ENCODE measurements at places on chromosomes 2 and 18. TPM values are rescaled to one million over a fixed set of nuclear protein-coding genes. Genes with fewer than 3 reads are reported as not detected.

DNA sequence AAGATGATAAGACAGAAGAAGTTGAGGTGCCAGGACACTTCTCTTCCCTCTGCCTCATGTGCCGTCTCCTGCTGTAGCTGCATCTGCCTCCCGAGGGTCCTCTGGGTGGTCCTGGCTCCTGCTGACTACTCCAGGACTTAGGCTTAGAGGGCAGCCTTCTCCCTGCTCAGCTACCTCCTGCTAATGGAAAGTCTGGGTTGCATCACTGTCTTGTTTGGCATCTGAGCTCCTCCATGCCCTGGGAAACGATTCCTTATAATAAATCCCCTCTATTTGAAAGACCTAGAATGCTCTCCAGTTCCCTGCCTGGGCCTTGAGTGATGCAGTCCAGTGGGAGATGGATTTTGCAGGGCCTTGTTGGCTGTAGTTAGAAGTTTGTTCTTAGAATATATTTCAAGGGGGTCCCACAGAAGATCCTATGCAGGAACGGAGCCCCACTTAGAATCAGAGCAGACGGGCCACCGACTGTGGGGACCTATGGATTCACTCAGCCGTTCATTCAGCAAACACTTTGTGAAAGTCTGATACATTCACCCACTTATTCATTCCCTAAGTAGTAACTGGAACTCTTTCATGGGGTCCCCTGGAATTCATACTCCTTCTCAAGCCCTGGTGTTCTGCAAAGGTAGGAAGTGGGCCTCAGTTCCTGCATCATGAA lies 269.8 kb upstream of the HDAC4 start:
- DNase-seq: no peak

GRCh38 chr18:59400407-59400806 lies 41.3 kb upstream of the LMAN1 start:
- no peak for DNase-seq

DNA sequence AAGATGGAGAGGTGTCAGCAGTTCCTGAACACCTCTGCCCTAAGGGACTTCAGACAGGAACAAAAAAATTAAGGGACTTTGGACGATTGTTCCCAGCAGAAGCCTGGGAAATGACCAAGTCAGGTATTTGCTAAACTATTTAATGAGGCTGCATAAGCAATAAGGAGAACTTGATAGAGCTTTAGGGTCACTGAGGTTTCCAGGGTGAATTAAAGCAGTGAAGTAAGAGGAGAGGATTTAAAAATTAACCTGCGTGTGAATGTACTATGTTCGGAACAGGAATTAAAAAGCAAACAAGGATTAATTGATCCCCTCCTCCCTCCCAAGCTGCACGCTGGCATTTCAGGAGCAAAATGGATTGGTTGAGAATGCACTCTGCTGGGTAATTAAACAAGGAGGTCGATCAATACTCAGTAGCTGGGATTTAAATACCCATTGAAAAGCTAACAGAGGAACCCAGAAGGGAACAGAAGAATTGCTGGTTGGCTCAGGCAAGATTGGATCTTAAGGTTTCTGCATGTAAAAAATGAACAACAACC lies 157.2 kb downstream of the RNF152 start:
- DNase-seq: no peak

DNA sequence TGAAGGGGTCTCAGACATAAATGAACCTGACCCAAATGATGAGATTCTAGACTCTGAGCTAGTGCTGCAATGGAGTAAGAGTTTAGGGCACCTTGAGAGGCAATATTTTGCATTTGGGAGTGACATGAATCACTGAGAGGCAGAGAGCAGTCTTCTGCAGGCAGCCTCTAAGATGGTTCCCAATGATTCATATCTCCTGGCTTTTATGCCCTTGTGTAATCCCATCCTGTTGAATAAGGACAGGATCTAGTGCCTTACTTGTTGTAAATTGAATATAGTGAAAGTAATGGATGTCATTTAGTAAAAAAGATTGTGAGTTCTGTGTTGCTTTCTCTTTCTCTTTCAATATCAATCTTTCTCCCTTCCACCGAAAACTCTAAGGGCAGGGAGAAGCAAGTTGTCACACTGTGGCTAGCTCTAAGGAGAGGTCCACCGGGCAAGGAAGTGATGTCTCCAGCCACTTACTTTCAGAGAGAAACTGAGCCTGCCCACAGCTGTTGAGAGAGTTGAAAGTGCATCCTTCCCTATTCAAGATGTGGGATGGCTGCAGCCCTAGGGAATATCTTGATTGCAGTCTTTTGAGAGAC lies 144.7 kb downstream of the TRIB2 start:
- no peak for DNase-seq

DNA sequence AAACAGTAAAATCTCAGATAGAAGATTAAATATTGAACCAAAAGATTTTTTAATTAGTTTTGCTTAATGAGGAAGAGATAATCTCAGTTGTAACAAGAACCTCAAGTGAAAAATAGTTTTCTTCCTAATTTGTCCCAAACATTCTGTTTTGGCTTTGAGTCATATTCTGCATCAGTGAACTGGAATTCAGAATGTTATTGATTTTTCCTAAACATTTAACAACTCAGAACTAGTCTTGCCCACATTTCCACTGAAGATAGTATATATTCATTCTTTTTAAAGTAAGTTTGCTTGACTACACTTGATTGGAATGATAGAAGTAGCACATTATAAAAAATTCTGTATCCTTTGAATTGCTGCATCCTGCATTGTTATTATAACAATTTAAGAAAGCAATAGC lies 85.7 kb upstream of the UGP2 start:
- DNase-seq: no peak

- DNase-seq: no peak
These were observed 335.1 kb downstream of the CYRIA start for GRCh38 chr2:16330571-16330970.

DNA sequence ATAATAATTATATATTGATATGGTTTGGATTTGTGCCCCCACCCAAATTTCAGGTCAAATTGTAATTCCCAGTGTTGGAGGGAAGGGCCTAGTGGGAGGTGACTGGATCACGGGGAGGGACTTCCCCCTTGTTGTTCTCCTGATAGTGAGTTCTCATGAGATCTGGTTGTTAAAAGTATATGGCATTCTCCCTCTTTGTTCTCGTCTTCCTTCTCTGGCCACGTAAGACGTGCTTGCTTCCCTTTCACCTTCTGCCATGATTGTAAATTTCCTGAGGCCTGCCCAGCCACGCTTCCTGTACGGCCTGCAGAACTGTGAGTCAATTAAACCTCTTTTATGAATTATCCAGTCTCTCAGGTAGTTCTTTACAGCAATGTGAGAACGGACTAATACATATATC lies 88.3 kb downstream of the ROCK2 start:
- no peak for DNase-seq

DNA sequence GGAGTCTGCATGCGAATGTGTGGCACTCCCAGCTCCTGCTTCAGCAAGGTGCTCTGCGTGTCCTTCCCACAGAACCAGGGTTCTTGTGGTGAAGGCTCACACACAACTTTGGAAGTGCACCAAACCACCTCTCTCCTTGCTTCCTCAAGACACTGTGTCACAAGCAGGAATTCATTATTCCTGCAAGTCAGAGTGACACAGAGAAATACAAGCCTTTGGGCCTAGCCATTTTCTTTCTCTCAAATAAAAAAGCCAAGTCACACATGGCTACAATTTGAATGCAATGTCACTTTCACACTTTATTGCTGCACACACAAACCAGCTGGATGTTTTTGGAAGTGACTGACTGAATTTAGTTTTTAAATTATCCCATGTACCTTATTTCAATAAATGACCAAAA lies 30.1 kb upstream of the THOC1 start:
- no peak for DNase-seq

Gene RTP5
- not detected for total RNA-seq

Gene GKN2
- 0.36 TPM for total RNA-seq

Gene RMDN2
- total RNA-seq: 2.5 TPM

Measured in endothelial cell (in vitro differentiated cells).